ENCODE measurements at places on chromosomes 6 and 20.

GRCh38 chr20:19493794-19494495, 264.1 kb upstream of the RIN2 start:
- no peak for DNase-seq

DNA sequence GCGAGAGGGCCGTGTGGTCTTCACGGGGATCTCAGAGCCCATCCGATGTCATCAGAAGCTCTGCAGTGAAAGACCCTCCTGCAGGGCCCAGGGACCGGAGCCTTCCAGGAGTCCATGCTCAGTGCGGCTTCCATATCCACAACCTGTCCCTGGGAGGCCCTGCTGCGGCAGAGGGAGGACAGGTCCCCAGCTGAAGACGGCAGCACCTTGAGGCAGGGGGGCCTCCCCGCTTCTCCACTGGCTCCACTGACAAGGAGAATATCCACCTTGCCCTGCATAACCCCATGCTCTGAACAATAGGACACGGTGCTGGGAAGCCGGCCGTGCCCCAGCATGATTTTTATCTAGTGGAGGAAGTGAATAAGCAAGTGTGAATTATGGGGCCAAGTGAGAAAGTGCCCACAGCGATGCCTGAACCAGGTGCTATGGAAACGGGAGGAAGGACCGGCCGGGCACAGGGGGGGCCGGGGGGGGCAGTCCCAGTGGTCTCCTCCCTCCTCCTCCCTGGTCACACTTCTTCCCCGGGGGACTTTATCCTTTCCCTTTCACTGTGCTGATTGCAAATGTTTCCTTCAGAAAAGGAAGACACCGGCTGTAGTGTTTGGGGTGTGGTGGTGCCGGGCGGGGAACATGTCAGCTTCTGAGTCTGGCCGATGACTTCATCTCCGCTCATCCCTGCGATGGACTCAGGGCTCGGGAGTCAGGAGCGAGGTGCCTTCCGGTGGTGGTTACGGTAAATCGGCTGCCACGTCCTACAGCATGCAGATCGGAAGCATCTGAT, 225.1 kb downstream of the ERMARD start:
- no peak for DNase-seq

DNA sequence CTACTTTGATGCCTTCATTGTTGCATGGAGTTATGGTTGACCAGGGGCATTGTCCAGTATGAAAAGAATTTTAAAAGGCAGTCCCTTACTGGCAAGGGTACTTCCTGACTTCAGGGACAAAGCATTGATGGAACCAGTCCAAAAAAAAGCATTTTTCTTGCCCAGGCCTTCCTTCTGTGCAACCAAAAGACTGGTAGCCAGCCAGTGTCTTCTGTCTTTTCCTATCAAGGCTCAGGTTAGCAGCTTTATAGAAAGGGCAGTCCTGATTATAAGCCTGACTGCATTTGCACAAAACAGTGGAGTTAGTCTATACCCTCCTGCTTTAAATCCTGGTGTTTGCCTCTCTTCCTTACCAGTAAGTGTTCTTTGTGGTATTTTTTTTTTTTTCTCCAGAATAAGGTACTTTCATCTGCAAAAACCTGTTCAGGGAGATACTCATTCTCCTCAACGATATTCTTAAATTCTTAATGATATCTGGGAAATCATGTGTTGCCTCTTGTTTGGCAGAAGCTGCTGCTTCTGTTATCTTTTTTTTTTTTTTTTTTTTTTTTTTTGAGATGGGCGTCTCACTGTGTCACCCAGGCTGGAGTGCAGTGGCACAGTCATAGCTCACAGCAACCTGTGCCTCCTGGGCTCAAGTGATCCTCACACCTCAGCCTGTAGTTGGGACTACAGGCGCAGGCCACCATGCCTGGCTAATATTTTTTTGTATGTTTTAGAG, 33.9 kb downstream of the SCAF8 start:
- no peak for DNase-seq

DNA sequence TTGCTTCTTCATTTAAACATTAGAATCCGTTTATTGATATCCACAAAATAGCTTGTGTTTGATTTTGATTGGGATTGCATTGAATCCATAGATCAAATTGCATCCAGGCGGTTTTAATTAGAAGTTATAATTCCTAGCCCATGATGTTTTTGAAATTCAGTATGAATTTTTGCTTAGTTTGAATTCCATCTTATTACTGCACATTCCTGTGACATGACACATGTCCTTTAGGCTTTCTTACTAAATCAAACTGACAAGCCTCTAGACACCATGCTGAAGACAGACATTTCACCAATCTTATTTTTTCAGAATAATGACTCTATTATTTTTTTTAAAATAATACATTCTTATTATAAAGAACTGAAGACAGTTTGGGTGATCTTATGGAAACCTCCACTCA, 21.4 kb upstream of the PI16 start:
- DNase-seq = no peak

Measured in esophagus squamous epithelium (tissue), 5 donors.